ENCODE measurements at places on chromosomes 7 and 10.

GRCh38 chr7:12827920-12828319 lies 140.5 kb downstream of the ARL4A start:
- DNase-seq, result no peak

GRCh38 chr7:157432957-157433576 lies 96.3 kb downstream of the DNAJB6 start:
- DNase-seq, result peak; percentile 24

DNA sequence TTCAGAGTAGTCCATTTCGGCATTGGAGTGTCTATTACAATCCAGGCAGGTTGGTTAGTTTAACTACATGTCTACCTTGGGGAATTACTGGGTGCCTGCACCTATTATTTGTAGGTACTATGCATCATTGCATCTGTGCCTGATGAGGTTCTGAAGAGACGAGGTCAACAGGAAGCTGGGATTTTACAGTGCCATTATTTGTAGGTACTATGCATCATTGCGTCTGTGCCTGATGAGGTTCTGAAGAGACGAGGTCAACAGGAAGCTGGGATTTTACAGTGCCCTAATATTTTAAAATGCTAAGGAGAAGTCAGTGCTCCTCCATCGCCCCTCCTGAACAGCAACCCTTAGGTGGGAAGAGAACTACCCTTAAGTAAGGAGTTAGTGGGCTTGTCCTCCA lies 41.7 kb downstream of the NPY start:
- no peak for DNase-seq

- DNase-seq, result no peak
These were observed 295.5 kb downstream of the ABCA13 start for GRCh38 chr7:48466713-48467112.

- no peak for DNase-seq
These were observed 26.9 kb downstream of the NACAD start for GRCh38 chr7:45061806-45062425.

All from stimulated activated CD8-positive, alpha-beta memory T cell treated with anti-CD3 and anti-CD28 coated beads, Interleukin-4, amount 100 ng/mL, for 4 hours (primary cell).